ENCODE measurements at places on chromosomes 12 and 14.

- H3K4me3 ChIP-seq = no peak overlapping the region
- H3K36me3 ChIP-seq = peaks cover 10% of the 10 kb centered on the region
- no peak overlapping the region for H3K27ac ChIP-seq
- no peaks in the 10 kb centered on the region for H3K4me1 ChIP-seq
Measured at GRCh38 chr12:46354111-46354801, 18.3 kb downstream of the SLC38A2 start.

- H3K4me1 ChIP-seq = peaks cover 12% of the 10 kb centered on the region
- H3K36me3 ChIP-seq = no peaks in the 10 kb centered on the region
- no peaks in the 10 kb centered on the region for H3K27me3 ChIP-seq
- DNase-seq = peak; percentile 80
- no peak overlapping the region for H3K4me3 ChIP-seq
Measured at GRCh38 chr14:104870368-104871144, 5.5 kb downstream of the CEP170B start.

- no peak for DNase-seq
- peaks cover 10% of the 10 kb centered on the region for H3K27me3 ChIP-seq
- H3K4me3 ChIP-seq = no peak overlapping the region
- H3K27ac ChIP-seq = no peak overlapping the region
- no peaks in the 10 kb centered on the region for H3K36me3 ChIP-seq
Measured at GRCh38 chr14:74389980-74390379, 36.0 kb downstream of the SYNDIG1L start.

GRCh38 chr12:111780166-111780565 lies 13.4 kb downstream of the ALDH2 start:
- no peak for DNase-seq
- peaks cover 6% of the 10 kb centered on the region for H3K4me1 ChIP-seq
- H3K27ac ChIP-seq = no peak overlapping the region
- H3K36me3 ChIP-seq = peaks cover 8% of the 10 kb centered on the region

GRCh38 chr12:94074216-94074979 lies 74.0 kb upstream of the PLXNC1 start:
- H3K36me3 ChIP-seq = no peaks in the 10 kb centered on the region
- no peaks in the 10 kb centered on the region for H3K27me3 ChIP-seq
- no peak for DNase-seq
- peaks cover 7% of the 10 kb centered on the region for H3K4me1 ChIP-seq

- peaks cover 18% of the 10 kb centered on the region for H3K4me1 ChIP-seq
- H3K27me3 ChIP-seq = no peaks in the 10 kb centered on the region
- no peak for DNase-seq
- H3K36me3 ChIP-seq = no peaks in the 10 kb centered on the region
- no peak overlapping the region for H3K4me3 ChIP-seq
- H3K27ac ChIP-seq = peak overlapping the region; percentile 38
Measured at GRCh38 chr12:71865166-71865713, 25.7 kb downstream of the TBC1D15 start.

GRCh38 chr14:102798926-102799325 lies 21.7 kb downstream of the TRAF3 start:
- H3K27ac ChIP-seq = no peak overlapping the region
- H3K27me3 ChIP-seq = no peaks in the 10 kb centered on the region
- no peaks in the 10 kb centered on the region for H3K36me3 ChIP-seq
- H3K4me1 ChIP-seq = peaks cover 9% of the 10 kb centered on the region
- DNase-seq = no peak
- H3K4me3 ChIP-seq = no peak overlapping the region

- no peak for DNase-seq
- H3K27ac ChIP-seq = no peak overlapping the region
- H3K27me3 ChIP-seq = no peaks in the 10 kb centered on the region
- H3K4me3 ChIP-seq = no peak overlapping the region
- no peaks in the 10 kb centered on the region for H3K4me1 ChIP-seq
Measured at GRCh38 chr12:18932211-18932610, 194.3 kb downstream of the CAPZA3 start.

- H3K36me3 ChIP-seq = no peaks in the 10 kb centered on the region
- H3K4me3 ChIP-seq = no peak overlapping the region
- peak; percentile 4 for DNase-seq
- no peaks in the 10 kb centered on the region for H3K27me3 ChIP-seq
Measured at GRCh38 chr12:15772405-15773018, 16.7 kb downstream of the EPS8 start.

DNA sequence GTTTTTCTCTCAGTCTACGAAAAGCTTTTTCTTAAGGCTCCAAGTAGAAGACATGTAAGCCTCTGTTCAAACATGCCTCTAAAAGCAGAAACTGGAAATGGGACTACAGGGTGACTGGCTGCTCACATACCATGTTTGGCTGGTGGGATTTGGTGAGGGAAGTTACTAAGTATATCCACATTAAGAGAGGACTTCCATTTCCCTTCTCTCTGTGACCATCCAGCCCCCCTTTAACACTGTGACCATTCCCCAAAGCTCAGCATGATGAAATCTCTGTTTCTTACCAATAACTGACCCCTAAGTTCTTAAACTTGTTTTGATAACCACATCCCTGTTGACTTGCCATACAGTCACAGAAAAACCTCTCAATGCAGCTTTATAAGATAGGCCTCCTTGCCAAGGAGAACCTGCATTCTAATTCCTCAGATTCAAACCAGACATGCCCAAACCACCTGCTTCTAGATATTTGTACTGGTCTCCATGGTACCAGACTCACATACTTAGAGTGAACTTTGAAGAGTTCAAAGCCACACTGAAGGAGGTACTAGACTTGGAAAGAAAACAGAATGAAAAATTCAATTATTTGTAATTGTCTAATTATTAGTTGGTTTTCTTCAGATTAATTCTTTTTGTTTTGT lies 102.2 kb downstream of the VEZT start:
- no peak overlapping the region for H3K27ac ChIP-seq
- H3K4me3 ChIP-seq = no peak overlapping the region
- no peaks in the 10 kb centered on the region for H3K4me1 ChIP-seq
- no peaks in the 10 kb centered on the region for H3K36me3 ChIP-seq

GRCh38 chr12:122986258-122986871 lies 5.9 kb downstream of the ARL6IP4 start:
- H3K4me3 ChIP-seq = no peak overlapping the region
- H3K36me3 ChIP-seq = peaks cover 14% of the 10 kb centered on the region
- H3K4me1 ChIP-seq = peaks cover 6% of the 10 kb centered on the region
- H3K27me3 ChIP-seq = no peaks in the 10 kb centered on the region

DNA sequence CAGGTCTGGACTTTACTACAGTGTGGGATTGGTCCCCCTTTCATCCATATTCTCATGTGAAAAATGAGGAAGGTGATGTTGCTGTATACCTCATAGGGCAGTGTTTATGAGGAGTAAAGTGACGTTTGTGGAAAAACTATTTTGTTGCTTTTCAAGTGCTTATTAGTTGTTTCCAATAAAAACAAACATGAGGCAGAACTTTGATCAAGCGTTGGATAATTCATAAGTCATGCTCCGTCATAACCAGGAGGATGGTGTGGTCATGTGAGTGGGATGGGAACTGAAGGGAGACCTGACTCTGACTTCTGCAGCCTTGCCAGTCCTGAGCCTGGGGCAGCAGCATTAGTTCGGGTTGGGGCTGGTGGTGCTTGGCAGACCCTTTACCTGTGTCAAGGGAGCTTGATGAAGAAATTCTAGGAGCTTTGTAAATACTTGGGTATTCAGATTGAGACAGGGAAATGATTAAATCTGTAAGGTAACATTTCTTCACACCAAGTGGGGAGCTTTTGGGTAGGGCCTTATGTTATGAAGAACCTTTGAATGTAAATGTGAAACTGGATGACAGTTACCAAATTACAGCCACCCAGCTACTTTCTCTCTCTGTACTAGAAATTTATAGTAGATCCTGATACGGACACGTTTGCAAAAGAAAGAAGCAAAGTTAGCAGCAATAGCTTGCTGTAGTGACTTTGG lies 462.4 kb upstream of the RGS6 start:
- H3K36me3 ChIP-seq = no peaks in the 10 kb centered on the region
- DNase-seq = no peak
- H3K27ac ChIP-seq = no peak overlapping the region
- no peaks in the 10 kb centered on the region for H3K27me3 ChIP-seq

DNA sequence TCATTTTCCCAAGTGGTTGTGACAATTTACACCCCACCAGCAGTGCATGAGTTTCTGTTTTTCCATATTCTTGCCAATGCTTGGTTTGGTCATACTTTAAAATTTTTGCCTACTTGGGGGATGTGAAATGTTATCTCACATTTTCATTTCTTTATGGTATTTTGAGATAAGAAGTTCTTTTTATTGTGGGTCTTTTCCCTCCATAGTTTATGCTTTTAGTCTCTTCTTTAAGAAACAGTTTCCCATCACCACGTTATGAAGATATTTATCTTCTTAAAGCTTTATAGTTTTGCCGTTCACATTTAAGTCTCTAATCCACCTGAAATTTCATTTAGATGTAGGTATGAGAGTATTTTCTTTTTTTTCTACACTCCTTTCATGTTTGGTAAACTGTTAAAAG lies 95.7 kb downstream of the PPM1A start:
- H3K4me1 ChIP-seq = peaks cover 3% of the 10 kb centered on the region
- H3K4me3 ChIP-seq = no peak overlapping the region
- no peak overlapping the region for H3K27ac ChIP-seq
- DNase-seq = no peak
- H3K27me3 ChIP-seq = no peaks in the 10 kb centered on the region

GRCh38 chr14:95541346-95541745 lies 6.5 kb downstream of the GLRX5 start:
- H3K36me3 ChIP-seq = peaks cover 30% of the 10 kb centered on the region
- H3K27ac ChIP-seq = no peak overlapping the region
- H3K4me3 ChIP-seq = no peak overlapping the region

DNA sequence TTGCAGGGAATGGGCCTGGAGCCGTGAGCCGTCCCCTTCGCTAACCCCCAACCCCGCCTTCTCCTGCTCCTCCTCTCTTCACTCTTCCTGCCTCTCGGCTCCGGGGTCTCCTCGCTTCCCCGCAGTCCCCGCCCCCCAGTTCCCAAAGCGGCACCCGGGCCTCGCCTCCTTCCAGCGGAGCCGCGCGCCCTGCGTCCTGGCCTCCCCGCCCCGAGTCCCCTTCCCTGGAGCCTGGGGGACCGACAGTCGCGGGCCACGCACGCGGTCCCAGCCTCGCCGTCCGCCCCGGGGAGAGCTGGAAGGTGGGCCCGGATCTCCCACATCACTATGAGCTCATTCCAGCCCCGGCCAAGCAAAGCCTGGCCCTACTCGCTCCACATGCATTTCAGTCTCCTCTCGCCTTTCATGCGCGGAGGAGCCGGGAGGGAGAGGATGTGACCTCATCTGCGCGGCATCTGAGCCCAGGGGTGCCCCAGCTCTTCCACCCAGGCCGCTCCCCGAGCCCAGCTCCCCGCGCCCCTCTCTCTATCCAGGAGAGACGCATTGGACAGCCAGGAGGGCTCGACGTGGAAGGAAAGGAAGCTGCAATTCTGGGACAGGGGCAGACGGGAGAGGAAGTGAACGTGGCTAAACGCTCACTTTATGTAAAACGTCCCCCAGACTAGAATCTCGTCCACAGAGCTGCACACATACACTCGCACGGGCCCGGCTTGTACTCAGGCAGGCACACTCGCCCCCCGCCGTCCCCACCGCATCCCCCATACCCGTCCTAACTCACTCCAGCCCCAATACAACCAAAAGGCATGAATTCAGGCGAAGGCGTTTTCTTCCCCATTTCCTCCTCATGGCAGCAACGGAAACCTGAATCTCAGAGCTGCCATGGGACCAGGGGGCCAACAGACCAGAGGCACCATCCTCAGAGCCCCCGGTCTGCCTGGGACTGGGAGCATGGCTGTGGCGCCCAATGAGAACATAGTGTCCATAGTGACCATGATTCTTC lies 108.7 kb upstream of the CCND2 start:
- DNase-seq = no peak
- no peak overlapping the region for H3K27ac ChIP-seq
- H3K27me3 ChIP-seq = no peaks in the 10 kb centered on the region
- H3K4me1 ChIP-seq = no peaks in the 10 kb centered on the region
- H3K4me3 ChIP-seq = no peak overlapping the region

GRCh38 chr14:74936731-74937130 lies 13.7 kb upstream of the RPS6KL1 start:
- no peak overlapping the region for H3K27ac ChIP-seq
- no peaks in the 10 kb centered on the region for H3K27me3 ChIP-seq
- H3K4me1 ChIP-seq = peaks cover 13% of the 10 kb centered on the region
- no peaks in the 10 kb centered on the region for H3K36me3 ChIP-seq

- no peak for DNase-seq
- H3K4me3 ChIP-seq = no peak overlapping the region
Measured at GRCh38 chr12:127548123-127548553, 718.8 kb upstream of the TMEM132C start.

GRCh38 chr14:104966981-104967385 lies 11.2 kb downstream of the AHNAK2 start:
- H3K36me3 ChIP-seq = peaks cover 10% of the 10 kb centered on the region
- H3K4me1 ChIP-seq = peaks cover 17% of the 10 kb centered on the region
- H3K27ac ChIP-seq = no peak overlapping the region
- no peak overlapping the region for H3K4me3 ChIP-seq
- no peaks in the 10 kb centered on the region for H3K27me3 ChIP-seq
- no peak for DNase-seq

GRCh38 chr12:10563966-10564365 lies 49.4 kb downstream of the MAGOHB start:
- H3K4me3 ChIP-seq = no peak overlapping the region
- H3K36me3 ChIP-seq = no peaks in the 10 kb centered on the region
- no peaks in the 10 kb centered on the region for H3K4me1 ChIP-seq

GRCh38 chr12:43880547-43880946 lies 44.7 kb downstream of the TMEM117 start:
- DNase-seq = no peak
- no peak overlapping the region for H3K27ac ChIP-seq
- no peaks in the 10 kb centered on the region for H3K4me1 ChIP-seq
